ENCODE measurements at places on chromosomes 3 and 15. TPM values are rescaled to one million over a fixed set of nuclear protein-coding genes. Genes with fewer than 3 reads are reported as not detected.
A peak's percentile ranks its signal among the peaks of the same experiment; 100 is the strongest.

DNA sequence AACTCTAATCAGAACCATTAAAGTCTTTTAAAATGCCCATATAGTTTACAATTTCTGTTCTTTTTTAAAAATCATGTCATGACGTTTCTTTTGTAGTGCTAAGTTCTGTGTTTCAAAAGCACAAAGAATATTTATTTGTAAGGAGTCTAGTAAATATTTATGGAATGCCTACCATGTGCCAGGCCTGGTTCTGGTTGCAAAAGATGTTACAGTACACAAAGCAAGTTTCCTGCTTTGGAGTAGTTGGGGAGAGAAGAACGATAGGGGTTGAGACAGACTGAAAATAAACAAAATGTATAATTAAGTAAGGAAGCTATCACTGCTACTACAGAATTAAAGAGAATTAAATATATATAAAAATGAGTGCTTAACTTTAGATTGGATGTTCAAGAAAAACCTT is 86.8 kb upstream of the CMSS1 start:
- no peak overlapping the region for H3K4me3 ChIP-seq
- DNase-seq, result no peak
- H3K4me1 ChIP-seq, result no peaks in the 10 kb centered on the region
- H3K27ac ChIP-seq, result no peak overlapping the region
- no peaks in the 10 kb centered on the region for H3K27me3 ChIP-seq
- no peaks in the 10 kb centered on the region for H3K36me3 ChIP-seq

DNA sequence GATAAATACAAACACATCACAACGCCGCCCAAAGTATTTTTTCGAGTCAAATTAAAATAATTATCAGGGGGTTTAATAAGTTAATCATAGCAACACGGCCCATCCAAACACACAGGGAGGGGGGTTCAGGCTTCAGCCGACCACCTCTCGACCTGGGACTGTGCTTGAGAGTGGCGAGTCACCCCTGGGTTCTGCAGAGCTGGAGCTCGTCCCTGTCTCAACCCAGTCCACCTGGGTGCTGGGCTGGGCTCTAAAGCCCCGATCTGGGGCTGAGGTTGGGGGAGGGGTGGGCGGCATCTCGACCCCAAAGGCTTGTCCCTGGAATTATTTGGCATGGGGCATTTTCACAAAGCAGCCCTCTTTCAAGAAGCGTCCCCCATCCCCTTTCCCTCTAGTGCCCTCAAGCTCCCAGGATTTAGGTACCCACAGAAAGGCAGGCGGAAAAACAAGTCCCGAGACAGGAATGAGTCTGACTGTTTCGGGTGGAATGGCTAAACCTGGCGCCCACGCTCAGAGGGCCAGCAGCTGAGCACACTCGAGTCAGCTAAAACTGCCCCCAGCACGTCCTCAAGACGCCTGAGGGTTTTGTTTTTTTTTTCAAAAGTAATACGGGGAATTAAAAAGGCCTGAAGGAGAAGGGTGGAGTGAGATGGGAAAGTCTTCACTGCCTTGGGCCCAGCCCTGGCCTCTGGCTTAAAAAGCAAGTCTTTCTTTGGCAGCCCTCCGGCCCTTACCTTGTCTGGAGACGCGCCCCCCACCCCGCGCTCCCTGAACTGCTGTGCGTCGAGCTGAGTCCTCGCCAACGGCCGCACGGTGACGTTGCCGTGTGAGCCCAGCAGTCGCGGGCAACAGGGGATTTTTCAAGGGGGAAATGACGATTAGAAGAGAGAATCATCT is 32.5 kb downstream of the NR2F2 start:
- H3K4me1 ChIP-seq, result no peaks in the 10 kb centered on the region
- no peaks in the 10 kb centered on the region for H3K27me3 ChIP-seq
- no peak overlapping the region for H3K4me3 ChIP-seq
- no peak for DNase-seq

GRCh38 chr3:14126887-14127505 is 2.1 kb downstream of the TMEM43 start:
- peak overlapping the region; percentile 98 for H3K27ac ChIP-seq
- no peaks in the 10 kb centered on the region for H3K27me3 ChIP-seq
- DNase-seq, result no peak
- H3K4me1 ChIP-seq, result no peaks in the 10 kb centered on the region

DNA sequence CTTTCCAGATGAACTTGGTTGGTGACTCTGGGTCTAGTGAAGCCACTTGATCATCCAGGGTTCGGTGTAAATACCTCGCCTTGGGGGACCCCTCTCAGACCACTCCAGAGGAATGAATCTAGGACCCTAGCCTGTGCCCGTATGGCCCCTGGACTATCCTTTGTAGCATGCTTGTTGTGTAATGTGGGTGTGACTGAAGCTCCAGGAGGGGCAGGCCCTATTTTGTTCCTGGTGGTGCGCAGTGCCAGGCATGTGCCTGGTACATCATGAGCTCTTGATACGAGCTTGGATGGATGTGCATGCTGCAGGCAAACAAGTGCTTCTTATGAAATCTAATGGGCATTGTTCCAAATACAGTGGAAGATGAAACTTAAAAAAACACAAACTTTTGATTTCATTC is 82.8 kb downstream of the EBLN2 start:
- no peak overlapping the region for H3K4me3 ChIP-seq
- no peak for DNase-seq
- no peaks in the 10 kb centered on the region for H3K4me1 ChIP-seq
- no peak overlapping the region for H3K27ac ChIP-seq
- no peaks in the 10 kb centered on the region for H3K36me3 ChIP-seq

GRCh38 chr3:82143661-82144412 is 382.4 kb upstream of the GBE1 start:
- no peak overlapping the region for H3K27ac ChIP-seq
- no peak for DNase-seq
- no peaks in the 10 kb centered on the region for H3K36me3 ChIP-seq
- no peaks in the 10 kb centered on the region for H3K27me3 ChIP-seq
- no peak overlapping the region for H3K4me3 ChIP-seq

DNA sequence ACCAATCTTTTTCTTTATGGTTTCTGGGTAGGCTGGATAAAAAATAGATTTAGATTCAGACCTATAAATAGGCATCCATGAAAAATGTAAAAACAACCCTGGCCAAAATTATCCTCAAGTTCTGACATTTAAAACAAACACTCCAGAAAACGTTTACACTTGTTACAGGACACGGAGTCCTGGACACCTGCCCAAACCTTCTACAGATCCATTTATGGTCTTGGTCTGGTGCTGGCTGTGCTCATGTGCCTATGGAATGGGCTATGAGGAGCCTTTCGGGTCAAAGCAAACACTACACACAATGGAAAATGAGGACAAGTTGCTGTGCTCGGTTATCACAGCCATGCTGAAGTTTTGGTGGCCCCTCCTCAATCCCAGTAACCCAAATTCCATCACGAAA is 108.1 kb downstream of the PDZRN3 start:
- no peak for DNase-seq
- H3K4me3 ChIP-seq, result no peak overlapping the region
- H3K27ac ChIP-seq, result peak overlapping the region; percentile 34
- no peaks in the 10 kb centered on the region for H3K36me3 ChIP-seq
- no peaks in the 10 kb centered on the region for H3K27me3 ChIP-seq
- H3K4me1 ChIP-seq, result no peaks in the 10 kb centered on the region

- no peaks in the 10 kb centered on the region for H3K4me1 ChIP-seq
- H3K27me3 ChIP-seq, result no peaks in the 10 kb centered on the region
- H3K36me3 ChIP-seq, result no peaks in the 10 kb centered on the region
- no peak for DNase-seq
- H3K4me3 ChIP-seq, result no peak overlapping the region
- no peak overlapping the region for H3K27ac ChIP-seq
Observed at GRCh38 chr3:105065895-105066839, 300.5 kb upstream of the ALCAM start.

GRCh38 chr3:138547342-138547975 is 46.6 kb downstream of the CEP70 start:
- DNase-seq, result no peak
- H3K4me3 ChIP-seq, result no peak overlapping the region
- H3K27me3 ChIP-seq, result no peaks in the 10 kb centered on the region

DNA sequence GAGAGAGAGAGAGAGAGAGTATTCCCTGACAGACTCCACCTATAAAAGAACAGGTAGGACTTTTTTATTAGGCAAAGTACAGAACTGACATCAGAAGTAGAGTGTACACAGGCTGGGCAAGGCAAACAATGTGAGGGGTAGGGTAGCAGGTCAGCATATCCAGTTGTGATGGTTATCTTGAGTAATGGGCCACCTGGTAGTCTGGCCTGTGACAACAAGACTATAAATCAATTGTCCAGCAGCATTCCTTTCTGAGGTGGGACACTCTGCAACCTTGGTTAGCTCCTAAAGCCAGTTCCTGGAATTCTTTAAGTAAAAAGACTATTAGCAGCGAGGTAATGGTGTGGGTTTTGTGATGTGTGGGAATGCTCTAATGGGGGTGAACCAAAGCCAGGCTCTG is 14.9 kb upstream of the TMCC1 start:
- H3K4me1 ChIP-seq, result no peaks in the 10 kb centered on the region
- no peak overlapping the region for H3K4me3 ChIP-seq
- no peak for DNase-seq
- H3K27ac ChIP-seq, result peak overlapping the region; percentile 38

DNA sequence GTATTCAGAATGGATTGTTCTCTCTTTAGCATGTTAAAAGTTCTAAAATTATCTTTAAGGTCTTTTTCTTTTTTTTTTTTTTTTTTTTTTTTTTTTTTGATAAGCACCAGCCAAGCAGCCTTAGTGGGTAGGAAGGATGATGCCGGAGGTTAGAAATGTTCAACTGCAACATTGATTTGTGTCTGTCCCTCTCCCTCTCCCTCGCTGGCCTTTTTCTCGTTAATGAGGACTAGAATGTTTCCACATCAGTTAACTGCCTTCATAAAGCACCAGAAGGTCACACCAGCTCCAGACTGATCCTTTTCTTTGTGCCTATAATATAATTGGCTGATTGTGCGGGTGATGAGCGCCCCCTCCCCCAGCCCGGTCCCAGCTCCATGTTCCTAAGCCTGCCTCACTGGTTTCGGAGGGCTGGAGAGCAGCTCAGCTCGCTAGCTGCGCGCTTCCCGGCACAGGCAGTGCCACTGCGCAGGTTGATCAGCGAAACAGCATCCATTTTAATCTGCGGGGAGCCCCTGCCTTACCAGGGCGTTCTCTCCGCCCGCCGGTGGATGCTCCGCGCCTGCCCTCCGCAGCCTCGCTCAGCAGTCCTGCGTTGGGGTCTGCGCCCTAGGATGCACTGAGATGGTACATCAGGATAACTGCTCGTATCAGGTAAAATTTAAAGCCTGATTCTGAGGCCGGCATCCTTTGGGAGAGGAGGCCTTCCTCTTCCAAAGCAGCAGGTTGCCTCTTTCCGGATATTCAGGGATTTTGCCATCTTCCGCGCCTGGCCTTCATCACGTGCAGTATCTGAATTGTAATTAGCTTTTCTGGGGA is 148.9 kb upstream of the IL12A start:
- H3K27ac ChIP-seq, result peak within 1 kb of the TSS; percentile 85
- no peaks in the 10 kb centered on the region for H3K27me3 ChIP-seq
- no peak for DNase-seq

- no peak overlapping the region for H3K27ac ChIP-seq
- DNase-seq, result no peak
- H3K4me3 ChIP-seq, result peak overlapping the region; percentile 72
- no peaks in the 10 kb centered on the region for H3K36me3 ChIP-seq
- peaks cover 4% of the 10 kb centered on the region for H3K4me1 ChIP-seq
- no peaks in the 10 kb centered on the region for H3K27me3 ChIP-seq
Observed at GRCh38 chr15:69298354-69298696, 387 bp upstream of the PAQR5 start.

DNA sequence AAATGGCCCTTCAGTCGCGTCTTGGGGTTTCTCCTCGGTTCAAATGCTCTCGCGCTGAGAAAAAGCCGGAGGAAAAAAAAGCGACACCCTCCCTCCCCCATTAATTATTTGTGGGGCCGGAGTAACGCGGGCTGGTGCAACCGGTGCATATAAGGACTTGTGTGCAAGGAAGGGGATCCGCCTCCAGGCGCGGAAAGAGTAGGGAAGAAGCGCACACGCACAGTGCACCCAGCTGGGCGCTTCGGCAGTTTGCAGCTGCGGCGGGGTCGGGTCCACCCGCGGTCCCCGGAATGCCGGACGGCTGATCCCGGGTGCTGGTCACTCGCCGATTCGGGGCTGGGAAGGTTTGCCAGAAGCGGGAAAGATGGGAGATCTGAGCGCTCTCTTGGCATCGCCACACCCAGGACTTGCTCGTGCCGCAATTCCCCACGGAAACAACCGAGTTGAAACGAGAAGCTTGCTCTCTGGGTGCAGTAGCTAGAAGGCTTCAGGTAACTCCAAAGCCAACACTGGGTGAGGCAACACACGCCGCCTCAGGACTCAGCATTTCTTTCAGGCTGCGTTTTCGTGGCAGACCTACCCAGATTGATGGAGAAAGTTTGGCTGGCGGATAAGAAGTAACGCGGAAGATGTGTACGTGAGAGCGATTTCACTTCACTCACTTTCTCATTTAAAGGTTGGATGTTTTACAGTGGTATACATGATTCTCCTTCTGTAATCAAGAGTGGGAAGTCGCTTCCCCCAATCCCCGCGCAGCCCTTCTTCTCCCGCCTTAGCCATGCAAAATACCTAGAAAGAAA is 720 bp upstream of the TNIK start:
- no peak for DNase-seq
- no peaks in the 10 kb centered on the region for H3K36me3 ChIP-seq
- H3K4me3 ChIP-seq, result peak overlapping the region; percentile 81

GRCh38 chr15:72732516-72732915 is 46.5 kb downstream of the BBS4 start:
- H3K4me3 ChIP-seq, result no peak overlapping the region
- H3K27ac ChIP-seq, result no peak overlapping the region
- H3K4me1 ChIP-seq, result no peaks in the 10 kb centered on the region
- no peaks in the 10 kb centered on the region for H3K27me3 ChIP-seq
- peaks cover 6% of the 10 kb centered on the region for H3K36me3 ChIP-seq

DNA sequence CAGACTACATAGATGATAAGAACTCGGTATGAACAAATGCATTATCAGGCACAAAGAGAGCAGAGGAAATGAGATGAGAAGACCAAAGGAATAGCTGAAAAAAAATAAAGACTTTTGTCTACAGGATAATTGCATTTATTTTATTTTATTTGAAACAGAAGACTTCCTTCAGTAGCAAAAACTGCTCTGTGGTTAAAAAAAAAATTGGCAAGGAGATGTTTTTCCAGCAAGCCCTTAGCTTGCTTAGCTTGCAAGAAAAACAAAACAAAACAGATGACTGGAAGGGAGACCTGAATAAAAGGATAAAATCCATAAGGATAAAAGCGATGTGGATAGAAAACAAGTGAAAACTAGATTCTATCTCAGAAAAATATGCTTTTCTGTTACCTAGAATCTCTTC is 9.1 kb upstream of the PPM1L start:
- no peak overlapping the region for H3K27ac ChIP-seq
- no peaks in the 10 kb centered on the region for H3K36me3 ChIP-seq
- no peak overlapping the region for H3K4me3 ChIP-seq
- H3K4me1 ChIP-seq, result no peaks in the 10 kb centered on the region
- no peak for DNase-seq

WDR93 gene
- 1.0 TPM for total RNA-seq

CCR8 gene
- not detected for total RNA-seq

TMEM207 gene
- not detected for total RNA-seq

CCR5 gene
- total RNA-seq, result 0.98 TPM

MAP1A gene
- total RNA-seq, result 12.8 TPM

MYH15 gene
- total RNA-seq, result not detected

ISL2 gene
- not detected for total RNA-seq

RBPMS2 gene
- not detected for total RNA-seq

GPR171 gene
- total RNA-seq, result 0.48 TPM

SCAMP2 gene
- total RNA-seq, result 69.4 TPM
